ENCODE measurements at places on chromosomes 7 and 10.

DNA sequence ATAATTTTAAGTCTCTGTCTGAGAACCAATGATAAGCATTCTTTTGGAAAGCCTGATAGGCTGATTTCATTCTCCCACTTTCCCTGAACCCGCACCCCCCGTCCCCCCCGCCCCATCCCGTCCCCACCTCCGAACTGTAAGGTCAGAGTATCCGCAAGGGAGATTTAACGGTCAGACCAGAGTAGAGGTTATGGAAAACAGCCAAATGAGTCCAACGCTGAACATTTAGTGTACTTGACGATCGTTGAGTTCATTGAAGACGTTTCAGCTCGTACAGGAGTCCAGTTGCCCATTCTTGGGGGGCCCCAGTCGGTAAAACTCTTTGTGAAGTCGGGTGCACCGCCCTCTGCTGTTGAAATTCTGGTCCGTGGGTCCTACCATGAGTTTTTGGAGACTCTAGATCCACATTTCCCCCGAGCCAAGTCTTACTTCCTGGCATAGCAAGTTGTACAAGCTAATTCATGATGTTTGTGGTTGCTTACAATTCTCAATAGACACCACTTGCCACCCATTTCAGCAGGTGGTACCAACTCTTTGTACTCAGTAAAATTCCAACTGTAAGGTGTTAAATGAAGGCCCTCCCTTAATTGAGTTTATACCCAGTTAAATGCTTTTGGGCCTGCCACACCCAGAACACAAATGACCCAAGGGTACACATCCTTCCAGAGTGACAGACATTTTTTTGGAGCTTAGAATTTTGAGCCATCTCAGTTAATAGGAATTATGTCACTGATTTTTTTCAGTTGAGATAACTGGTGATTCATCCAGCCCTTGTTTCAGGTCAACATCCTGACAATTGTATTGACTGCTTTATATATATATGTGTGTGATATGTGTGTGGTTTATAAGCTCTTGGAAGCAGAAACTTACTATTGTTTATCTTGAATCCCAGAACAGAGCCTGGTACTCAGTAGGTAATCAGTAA is 1.2 kb downstream of the MARCHF5 start:
- DNase-seq = peak; percentile 43

- DNase-seq = no peak
Observed at GRCh38 chr10:21975378-21975990, 28.0 kb downstream of the DNAJC1 start.

GRCh38 chr10:13660551-13660920 is 73.8 kb downstream of the PRPF18 start:
- no peak for DNase-seq

- no peak for DNase-seq
Observed at GRCh38 chr10:13206546-13207443, 27.4 kb downstream of the UCMA start.

DNA sequence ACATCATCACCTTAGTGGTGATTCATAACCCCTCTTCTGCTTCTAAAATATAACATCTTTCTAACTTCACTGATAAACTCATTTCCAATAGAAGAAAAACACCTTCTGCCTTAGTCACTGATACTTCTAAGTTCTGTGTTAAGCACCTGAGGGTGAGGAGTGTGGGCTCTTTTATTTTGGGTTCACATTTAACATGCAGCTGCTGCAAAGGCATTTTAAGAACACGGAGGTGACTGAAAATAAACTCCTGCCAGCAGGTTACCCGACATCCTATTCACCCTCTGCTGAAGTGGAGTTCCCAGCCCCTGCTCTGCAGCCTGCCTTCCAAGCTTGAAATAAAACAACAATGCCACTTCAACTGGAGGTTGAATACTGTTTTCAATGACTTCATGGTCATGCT is 202.9 kb upstream of the PLXNA4 start:
- no peak for DNase-seq

DNA sequence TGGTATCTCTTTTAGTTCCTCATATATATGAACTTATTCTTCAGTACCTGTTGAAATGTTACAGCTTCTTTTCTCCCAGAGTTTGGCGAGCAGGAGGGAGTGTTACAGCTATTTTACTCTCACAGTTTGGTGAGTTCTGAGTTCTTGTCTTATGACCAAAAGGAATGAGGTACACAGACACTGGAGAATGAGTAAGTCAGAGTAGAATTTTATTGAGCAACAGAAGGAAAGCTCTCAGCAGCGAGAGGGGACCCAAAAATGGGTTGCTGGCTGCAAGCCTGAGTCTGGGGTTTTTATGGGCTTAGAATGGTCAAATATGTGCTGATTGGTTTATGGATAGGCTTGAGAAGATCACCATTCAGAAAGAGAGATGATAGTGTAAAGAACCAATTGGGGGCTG is 175.2 kb downstream of the CDK14 start:
- DNase-seq = no peak

GRCh38 chr10:17179002-17179401 is 22.5 kb downstream of the TRDMT1 start:
- DNase-seq = no peak

DNA sequence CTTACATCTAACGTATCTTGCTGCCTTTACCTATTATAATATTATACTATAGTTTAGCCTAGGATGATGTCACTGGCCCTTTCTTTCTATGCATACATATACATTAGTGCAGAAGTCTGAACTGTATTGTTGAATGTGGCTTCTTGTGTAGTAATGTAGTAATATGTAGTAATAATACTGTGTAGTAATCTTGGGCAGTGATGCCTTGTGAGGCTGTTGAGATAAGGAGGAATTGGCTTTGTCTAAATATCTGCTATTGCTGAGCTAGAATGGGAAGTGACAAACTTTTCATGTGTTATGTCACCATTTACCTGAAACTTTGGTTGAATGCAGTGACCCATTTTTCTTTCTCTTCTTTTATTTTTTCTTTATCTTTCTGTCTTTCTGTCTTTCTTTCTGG is 11.0 kb downstream of the GLCCI1 start:
- no peak for DNase-seq

- DNase-seq = no peak
Observed at GRCh38 chr10:35413985-35414861, 77.9 kb downstream of the CCNY start.

- DNase-seq = no peak
Observed at GRCh38 chr10:59682986-59683937, 26.4 kb downstream of the SLC16A9 start.

DNA sequence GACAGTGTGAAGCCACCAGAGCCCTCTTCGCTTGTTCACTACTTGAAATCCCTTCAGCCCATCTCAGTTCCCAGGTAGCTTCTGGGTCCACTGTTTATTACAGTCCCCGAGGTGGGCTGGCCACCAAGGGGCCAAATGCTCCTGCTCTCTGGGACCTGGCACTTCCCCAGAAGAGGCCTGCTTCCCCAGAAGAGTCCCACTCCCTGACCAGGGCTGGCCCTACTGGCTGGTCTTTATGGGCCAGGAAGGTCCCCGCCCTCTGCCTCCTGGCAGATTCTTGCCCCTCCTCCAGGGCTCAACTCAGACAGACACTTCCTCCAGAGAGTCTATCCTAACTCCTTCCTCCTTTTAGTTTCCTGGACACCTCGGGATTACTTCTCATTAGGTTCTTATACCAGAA is 70.7 kb upstream of the LRRC18 start:
- DNase-seq = no peak

DNA sequence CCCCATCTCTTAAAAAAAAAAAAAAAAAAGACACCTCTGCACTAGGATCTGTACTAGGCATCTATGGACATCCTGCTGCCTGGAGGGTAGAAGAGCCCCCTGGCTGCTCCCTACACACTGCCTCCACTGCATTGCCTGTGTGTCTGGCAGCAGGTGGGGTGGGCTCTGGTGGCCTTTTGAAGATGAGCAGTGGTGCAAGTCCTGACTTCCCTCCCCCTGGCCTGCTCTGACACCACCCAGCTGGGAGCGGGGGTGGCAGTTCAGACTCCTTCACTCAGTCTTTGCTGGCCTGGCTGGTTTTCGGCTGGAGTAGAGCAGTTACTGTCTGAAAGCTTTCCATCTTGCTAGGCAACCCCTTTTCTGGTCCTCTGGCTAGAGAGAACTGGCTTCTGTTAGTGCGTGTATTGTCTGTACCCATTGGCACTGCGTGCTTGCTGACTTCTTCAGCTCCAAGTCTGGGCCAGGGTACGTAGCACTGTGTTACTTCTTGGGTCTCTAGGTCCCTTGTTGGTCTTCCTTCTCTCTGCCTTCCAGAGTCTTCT is 17.6 kb downstream of the C10orf62 start:
- no peak for DNase-seq

- no peak for DNase-seq
Observed at GRCh38 chr10:106836933-106837663, 327.4 kb downstream of the SORCS1 start.

DNA sequence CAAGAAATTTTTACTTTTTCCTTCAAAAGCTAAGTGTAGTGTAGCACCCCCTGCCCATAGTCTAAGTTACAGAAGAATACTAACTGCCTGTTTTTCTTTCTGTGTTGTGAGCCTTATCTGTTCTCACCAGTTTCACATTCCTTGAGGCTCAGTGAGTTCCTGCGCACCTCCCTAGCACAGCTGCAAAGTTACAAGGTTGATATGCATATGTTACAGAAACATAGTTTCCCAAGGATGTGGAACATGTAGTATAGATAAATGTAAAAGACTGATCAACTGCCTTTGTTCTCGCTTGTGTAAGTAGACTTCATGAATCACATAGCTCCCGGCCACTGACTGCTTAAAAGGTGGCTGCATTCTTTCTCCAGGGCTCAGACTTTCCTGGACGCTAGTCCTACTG is 6.7 kb upstream of the ZNF33B start:
- no peak for DNase-seq

DNA sequence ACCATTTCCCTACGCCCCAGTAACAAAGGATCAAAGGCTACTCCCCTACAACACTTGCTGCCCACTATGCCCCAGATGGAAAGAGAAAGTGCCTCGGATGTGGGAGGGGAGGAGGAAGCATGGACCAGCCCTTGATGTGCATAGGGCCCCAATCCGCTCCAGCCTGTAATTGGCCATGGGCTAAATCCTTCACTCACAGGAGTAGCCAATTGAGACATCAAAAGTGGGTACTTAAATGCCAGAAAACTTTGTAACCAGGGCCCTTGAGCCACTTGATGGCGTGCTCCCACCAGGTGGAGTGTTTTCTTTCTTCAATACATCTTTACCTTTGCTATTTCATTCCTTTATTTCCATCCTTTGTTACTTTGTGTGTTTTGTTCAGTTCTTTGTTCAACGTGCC is 500.5 kb upstream of the LRRN3 start:
- DNase-seq = no peak

DNA sequence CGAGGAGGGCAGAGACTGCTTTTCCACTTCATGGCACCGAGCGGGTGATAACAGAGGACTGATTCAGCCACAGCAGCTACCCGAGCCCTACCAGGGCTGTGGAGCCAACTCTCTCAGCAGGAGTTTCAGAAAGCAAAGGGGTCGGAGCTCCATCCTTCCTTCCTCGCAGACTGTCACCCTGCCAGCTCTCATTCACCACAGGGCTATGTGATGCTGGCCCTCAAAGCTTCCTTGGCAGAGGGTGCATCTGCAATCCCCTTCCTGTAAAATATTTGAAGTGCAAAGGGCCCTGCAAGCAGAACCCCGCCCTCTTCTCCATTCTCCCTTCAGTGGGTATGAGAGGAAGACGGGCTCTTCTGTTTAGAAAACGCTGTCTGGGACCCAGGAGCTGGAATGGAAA is 105.3 kb upstream of the LYZL2 start:
- DNase-seq = no peak

DNA sequence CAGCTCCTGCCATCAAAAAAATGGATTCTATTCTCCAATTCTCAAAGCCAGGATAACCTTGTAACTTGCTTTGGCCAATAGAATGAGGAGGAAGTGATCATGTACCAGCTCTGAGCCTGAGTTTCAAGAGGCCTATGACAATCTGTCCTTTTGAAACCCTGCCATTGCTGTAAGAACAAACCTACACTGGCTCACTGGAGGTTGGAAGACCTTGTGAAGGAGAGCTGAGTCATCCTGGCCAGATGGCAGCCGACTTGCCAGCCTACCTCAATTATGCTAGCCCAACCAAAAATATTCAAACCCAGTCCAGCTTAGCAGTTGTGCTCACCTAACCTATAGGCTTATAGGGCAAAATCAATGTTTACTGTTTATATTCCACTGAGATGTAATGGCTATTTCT is 93.0 kb downstream of the HGF start:
- DNase-seq = no peak

DNA sequence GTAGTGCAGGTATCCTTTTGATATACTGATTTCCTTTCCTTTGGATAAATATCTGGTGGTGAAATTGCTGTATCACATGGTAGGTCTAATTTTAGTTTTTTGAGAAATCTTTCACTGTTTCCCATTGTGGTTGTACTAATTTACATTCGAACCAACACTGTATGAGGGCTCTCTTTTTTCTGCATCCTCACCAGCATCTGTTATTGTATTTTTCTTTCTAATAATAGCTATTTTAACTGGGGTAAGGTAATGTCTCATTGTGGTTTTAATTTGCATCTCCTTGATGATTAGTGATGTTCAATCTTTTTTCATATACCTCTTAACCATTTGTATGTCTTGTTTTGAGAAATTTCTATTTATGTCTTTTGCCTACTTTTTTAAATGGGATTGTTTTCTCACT is 335.4 kb upstream of the MTPN start:
- no peak for DNase-seq

DNA sequence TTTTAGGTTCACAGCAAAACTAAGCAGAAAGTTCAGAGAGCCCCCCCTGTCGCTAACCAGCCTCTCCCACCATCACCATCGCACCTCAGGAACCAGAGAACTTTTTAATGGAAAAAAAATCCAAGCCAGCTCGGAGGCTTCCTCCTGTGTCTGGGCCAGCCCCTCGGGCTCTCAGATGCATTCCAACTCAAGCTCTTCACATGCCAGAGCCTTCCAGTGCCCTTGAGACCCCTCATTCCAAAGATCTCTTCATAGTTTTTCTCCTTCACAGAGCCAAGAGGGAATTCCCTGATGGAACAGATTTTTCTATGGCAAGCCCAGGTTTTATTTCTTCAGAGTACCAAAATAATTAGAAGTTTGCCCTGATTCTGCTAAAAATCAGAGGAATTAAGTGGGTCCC is 153.4 kb upstream of the LANCL2 start:
- DNase-seq = no peak

DNA sequence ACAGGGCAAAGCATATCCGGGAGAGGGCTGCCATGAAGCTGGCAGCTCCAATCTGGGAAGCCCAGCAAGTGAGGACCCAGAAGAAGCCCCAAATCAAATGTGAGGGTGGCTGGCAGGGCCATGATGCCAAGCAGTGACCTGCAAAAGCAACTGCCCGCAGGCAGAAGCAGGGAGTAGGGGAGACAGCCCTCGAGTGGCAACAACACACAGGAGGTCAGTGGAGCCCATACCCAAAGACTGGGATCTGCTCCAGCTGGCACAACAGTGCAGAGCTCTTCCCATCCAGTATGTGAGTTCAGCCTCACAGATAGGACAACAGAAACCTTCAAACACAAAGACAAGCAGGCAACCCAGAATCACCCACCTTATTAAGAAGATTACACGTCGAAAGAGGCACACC is 45.0 kb downstream of the GRID1 start:
- DNase-seq = no peak

GRCh38 chr7:41573015-41573414 is 129.9 kb downstream of the INHBA start:
- no peak for DNase-seq

GRCh38 chr7:75534727-75535307 is 42.7 kb downstream of the SPDYE5 start:
- DNase-seq = no peak

- DNase-seq = no peak
Observed at GRCh38 chr10:67804395-67804678, 33.7 kb downstream of the DNAJC12 start.

GRCh38 chr10:65701168-65701776 is 1224.6 kb upstream of the LRRTM3 start:
- DNase-seq = no peak

GRCh38 chr10:10624567-10624962 is 393.1 kb upstream of the CELF2 start:
- no peak for DNase-seq

- DNase-seq = no peak
Observed at GRCh38 chr7:105060923-105061322, 46.9 kb downstream of the KMT2E start.

Data from activated T-helper 2 cell treated with anti-CD3 and anti-CD28 coated beads, Interferon-gamma antibody, Interleukin-2, Interleukin-4, amounts not matched to agents 10 μg/mL and 5 μg/mL and 100 μg/mL, durations not matched to agents 14 hours and 24 hours and 36 hours (primary cell).